Activated naive CD8-positive, alpha-beta T cell treated with anti-CD3 and anti-CD28 coated beads for 36 hours (primary cell): ENCODE measurements at places on chromosomes 16 and 17.

DNA sequence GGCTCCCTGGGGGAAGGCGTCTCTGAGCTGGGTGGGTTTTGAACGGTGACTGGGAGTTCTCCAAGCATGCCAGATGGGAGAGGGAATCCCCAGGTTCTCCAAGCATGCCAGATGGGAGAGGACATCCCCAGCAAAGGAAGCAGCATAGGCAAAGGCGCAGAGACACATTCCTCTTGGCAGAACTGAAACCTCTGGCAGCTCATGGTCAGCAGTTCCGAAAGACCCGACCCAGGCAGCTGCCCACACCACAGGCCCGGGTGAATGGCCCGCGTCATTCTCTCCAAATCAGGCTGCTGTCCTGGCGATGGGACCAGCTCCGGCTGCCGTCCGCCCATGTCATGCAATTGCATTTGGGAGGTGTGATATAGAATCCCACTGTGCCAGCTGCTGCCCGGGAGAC lies 8.0 kb downstream of the ZNF469 start:
- DNase-seq: no peak

- DNase-seq: no peak
Observed at GRCh38 chr16:2763173-2763572, 10.7 kb downstream of the SRRM2 start.

DNA sequence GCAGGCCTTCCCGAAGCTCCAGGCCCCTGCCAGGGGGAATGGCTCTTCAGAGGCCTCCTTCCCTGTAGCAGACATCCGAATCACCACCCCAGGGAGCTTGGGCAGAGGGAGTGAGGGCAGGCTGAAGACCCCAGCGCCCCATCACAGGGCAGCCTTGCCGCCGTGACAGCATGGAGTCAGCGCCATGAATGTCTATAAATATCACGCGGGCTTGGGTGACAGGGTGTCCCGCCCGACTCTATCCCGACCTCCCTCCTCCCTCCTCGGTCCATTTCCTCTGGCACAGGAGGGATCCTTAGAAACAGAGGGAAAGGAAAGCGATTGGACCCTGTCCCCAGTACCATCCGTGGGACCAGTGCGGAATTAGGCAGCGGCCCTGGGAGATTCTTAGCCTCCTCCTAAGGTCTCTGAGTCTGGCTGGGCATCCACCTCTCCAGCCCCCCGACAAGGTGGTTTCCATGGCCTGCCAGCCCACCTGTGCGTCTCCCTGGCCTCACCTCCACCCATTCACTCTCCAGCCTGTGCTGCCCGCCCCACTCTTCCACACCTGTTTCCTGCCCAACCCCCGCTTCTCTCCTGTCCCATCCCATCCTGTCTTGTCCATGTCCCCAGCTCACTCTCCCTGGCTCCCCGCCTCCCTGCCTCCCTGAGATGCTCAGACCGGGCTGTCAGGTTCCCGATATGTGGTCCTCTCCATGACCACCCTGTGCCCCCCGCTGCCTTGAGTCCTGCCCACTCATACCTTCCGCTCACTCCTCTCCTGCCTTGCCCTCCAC lies 5.1 kb downstream of the ATP2A1 start:
- DNase-seq: no peak

GRCh38 chr16:73086108-73086507 lies 38.2 kb upstream of the ZFHX3 start:
- DNase-seq: no peak

- DNase-seq: peak; percentile 29
Observed at GRCh38 chr17:6461792-6462524, 17.7 kb downstream of the PIMREG start.

DNA sequence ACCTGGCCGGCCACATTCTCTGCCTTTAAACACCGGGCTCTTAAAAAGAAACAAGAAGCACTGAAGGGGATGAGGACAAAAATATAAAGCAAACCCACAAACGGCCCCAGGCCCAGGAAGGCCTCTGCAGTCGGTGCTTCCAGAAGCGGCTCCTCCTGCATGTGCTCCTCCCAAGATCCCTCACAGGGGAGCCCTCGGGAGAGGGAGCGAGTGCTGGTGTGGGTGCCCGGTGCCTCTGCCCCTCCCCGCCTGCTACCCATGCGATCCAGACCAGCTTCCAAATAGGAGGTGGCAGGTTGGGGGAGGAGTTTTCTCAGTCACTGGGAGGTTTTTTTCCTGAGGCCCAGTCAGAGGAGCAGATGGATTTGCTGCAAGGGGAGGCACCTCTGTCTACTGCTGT lies 15.8 kb downstream of the KDM8 start:
- no peak for DNase-seq

- no peak for DNase-seq
Observed at GRCh38 chr16:48818257-48818656, 208.3 kb upstream of the N4BP1 start.

DNA sequence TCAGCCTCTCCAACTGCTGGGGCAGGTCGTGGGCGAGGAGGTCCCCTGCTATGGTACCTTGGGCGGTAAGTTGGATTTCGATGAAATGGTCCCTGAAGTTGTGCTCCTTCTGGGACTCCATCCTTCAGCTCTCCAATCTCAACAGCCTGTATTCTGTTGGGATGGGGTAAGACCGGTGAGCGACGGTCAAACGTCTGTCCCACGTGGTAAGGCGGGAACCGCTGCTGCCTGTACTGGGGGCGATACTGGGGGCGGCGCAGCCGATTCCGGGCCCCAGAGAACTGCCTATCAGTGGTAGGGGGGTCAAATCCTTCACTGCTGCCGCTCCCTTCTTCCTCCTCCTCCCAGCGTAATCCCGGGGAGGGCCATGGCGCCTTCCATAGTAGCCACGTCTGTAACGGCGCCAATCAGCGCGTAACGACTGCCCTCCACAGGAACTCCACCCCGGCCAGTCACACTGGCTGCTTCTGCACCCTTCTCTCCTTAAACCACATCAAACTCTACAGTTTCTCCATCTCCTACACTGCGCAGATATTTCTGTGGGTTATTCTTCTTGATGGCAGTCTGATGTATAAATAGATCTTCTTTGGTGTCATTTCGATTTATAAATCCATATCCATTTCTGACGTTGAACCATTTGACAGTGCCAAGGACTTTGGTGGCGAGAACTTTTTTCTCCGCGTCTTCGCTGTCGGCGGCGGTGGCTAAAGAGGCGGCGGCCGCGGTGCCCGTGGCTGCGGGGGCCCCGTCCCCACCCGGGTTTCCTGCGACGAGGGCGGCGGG lies 41.1 kb downstream of the AHSP start:
- DNase-seq: no peak

DNA sequence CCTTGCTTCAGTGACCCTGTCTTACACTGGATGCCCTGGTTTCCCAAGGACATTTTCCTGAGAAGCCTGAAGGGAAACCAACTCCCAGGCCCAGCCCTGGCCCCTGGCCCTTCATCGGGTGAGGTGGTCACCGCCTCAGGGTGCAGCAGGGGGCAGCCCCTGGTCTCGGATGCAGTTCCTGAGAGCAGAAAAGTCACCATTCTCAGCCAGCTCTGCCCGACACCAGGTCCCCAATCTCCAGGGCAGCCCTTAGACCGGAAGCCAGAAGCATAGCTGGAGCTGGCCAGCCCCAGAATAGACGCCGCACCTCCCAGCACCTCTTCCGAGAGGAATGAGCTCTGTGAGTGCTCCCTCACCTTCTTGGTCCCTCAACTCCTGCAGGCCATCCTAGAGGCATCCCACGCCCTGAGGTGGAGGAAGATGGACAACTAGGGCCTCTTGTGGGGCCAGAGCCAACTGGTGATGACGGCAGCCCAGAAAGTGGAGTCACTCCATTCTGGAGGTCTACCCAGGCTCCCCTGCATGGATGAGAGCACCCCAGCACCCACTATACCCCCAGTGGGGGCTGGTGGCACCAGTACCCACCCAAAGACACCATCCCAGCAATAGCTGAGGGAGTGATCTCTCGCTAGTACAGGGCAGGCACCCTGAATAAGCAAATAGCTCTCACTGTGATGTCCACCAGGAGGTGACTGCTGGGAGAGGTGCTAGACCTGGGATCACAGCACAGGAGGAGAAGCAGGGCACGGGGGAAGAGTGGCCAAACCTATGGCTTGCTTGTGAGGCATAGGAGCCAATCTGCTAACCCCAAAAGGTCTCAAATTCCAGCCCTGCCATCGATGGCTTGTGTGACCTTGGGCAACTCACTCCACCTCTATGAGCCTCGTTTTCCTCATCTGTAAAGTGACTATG lies 56.2 kb downstream of the TK2 start:
- DNase-seq: no peak

GRCh38 chr17:81409190-81409935 lies 14.1 kb downstream of the BAHCC1 start:
- no peak for DNase-seq

DNA sequence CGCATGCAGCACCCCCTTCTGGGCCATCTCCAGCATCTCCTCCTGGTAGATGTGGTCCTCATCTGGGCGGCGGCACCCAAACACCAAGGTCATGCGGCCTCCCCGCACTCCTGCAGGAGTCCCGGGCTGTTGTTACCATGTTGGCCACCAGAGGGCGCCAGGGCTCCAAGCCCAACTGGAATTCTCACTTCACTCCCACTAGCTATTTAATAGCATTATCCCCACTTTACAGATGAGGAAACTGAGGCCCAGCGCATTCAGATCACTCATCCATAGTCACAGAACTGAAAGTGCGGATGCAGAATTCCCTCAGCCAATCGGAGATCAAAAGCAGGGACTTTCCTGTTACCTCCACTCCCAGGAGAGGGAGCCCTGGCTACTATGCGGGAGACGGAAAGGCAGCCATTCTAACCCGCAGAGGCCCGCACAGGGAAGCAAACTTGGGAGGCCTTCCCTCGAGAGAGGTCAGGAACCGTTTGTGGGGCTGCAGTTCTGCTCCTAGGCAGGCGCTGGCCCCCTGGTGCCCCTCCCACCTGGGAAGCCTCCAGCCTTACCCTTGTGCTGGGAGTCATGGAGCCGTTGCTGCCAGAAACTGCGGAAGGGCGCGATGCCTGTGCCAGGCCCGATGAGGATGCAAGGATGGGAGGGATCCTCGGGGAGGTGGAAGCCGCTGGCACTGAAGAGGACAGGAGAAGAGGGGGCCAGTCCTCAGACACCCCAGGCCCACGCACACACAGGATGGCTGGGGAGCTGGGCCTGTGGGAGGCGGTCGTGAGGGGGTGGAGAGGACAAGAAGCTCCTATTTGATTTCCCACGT lies 40.1 kb downstream of the NOS2 start:
- peak; percentile 64 for DNase-seq

- no peak for DNase-seq
Observed at GRCh38 chr16:68539711-68540239, 684 bp downstream of the ZFP90 start.

GRCh38 chr17:7862692-7863437 lies 5.1 kb downstream of the CYB5D1 start:
- DNase-seq: peak; percentile 45

GRCh38 chr16:67551091-67551490 lies 11.2 kb upstream of the CTCF start:
- no peak for DNase-seq

DNA sequence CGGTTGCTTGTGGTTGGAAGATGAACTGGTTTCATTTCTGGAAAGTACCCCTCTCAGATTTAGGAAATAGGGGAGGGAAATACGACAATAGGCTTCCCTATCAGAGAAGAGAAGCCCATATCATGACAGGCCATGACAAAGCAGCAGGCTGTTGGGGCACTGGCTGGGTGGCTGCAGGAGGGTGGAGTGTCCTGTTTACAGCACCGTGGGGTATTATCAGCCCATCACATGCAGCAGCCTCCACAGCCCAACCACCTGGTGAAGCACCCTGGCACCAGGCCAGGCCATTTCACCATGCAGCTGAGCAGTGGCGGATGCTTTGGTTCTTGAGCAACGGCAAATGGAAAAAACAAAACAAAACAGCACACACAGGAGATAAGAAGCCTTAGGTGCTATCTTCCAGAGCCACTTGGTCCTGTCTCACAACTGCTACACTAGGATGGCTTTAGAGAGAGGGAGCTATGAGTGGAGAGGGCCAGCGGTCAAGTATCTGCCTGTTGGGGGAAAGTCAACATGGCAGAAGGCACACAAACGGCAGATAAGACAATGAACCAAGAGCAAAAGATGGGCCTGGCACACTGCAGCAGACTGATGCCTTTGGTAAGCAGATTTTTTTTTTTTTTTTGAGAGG lies 24.2 kb downstream of the FAM117A start:
- peak; percentile 85 for DNase-seq

GRCh38 chr17:75850928-75851692 lies 4.0 kb downstream of the WBP2 start:
- no peak for DNase-seq

DNA sequence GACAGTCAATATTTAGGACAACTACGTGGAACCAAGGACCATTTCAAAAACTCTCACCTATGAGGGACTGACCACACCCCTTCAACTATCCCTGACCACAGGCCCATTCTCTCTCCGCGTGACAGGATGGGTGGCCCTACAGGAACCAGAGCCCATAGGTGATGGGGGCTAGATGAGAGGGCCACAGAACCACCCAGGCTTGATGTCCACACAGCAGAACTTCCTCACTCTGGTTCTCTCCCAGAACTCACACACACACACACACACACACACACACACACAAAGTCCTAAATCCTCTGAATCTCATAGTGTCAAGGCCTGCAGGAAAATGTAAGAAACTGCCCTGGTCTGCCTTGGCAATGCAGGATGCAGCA lies 1.5 kb downstream of the ZNF319 start:
- no peak for DNase-seq

GRCh38 chr17:75295201-75296158 lies 6.2 kb upstream of the SLC25A19 start:
- no peak for DNase-seq

DNA sequence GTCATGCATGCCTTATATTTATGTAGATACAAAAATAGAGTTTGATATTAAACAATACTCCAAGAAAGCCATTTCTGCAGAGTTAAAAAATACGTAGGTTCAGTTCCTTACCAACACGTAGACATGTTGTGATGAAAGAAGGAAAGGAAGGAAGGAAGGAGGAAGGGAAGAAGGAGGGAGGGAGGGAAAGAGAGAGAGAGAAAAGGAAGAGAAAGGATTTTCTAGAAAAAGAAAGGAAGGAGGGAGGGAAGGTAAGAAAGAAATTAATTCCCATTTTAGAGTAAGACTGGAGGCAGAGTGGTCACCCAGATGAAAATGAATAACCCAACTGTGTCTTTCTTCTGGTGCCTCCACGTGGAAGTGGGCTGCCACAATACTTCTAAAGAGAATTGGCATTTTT lies 652.1 kb downstream of the WWOX start:
- no peak for DNase-seq

- DNase-seq: no peak
Observed at GRCh38 chr17:33460781-33461450, 167.8 kb upstream of the ASIC2 start.

DNA sequence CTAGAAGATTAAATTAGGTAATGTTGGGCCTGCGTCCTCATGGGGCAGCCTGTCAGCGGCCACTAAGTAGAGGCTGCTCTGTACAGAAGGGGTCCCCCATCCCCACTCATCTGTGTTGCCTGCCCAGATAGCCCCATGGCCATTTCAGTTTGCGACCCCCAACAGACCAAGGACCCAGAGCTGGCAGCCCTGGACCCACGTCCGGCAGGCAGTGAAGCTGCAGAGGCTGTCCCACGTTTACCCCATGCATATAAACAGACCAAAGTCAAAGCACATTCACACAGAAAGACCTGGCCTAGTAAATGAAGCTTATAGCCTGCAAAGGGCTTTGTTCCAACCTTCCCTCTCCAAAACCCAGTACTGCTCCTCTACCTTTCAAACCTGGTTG lies 4.6 kb downstream of the PDF start:
- DNase-seq: no peak
